ENCODE measurements at places on chromosomes 1 and 21. TPM values are rescaled to one million over a fixed set of nuclear protein-coding genes. Genes with fewer than 3 reads are reported as not detected.

GRCh38 chr21:29335720-29336119, 37.0 kb downstream of the BACH1 start:
- H3K4me1 ChIP-seq = no peaks in the 10 kb centered on the region
- no peak overlapping the region for H3K27ac ChIP-seq
- no peaks in the 10 kb centered on the region for H3K27me3 ChIP-seq
- DNase-seq = no peak

- no peaks in the 10 kb centered on the region for H3K27me3 ChIP-seq
- H3K36me3 ChIP-seq = no peaks in the 10 kb centered on the region
- H3K4me1 ChIP-seq = no peaks in the 10 kb centered on the region
- H3K4me3 ChIP-seq = no peak overlapping the region
- no peak overlapping the region for H3K27ac ChIP-seq
- DNase-seq = no peak
Measured at GRCh38 chr1:152410599-152410998, 3.5 kb downstream of the CRNN start.

GRCh38 chr1:112027696-112028095, 38.2 kb upstream of the KCND3 start:
- no peak for DNase-seq
- no peak overlapping the region for H3K4me3 ChIP-seq
- no peak overlapping the region for H3K27ac ChIP-seq
- no peaks in the 10 kb centered on the region for H3K27me3 ChIP-seq
- H3K4me1 ChIP-seq = no peaks in the 10 kb centered on the region

Gene NBPF1
- total RNA-seq = 149 TPM

Gene MYBPH
- not detected for total RNA-seq

Gene GABRD
- total RNA-seq = 1.2 TPM

Measured in adrenal gland (tissue), 19 donors.